Activated naive CD4-positive, alpha-beta T cell treated with anti-CD3 and anti-CD28 coated beads for 36 hours (primary cell): ENCODE measurements at places on chromosomes 16 and 17.

GRCh38 chr17:67266496-67266895, 21.5 kb upstream of the HELZ start:
- no peak for DNase-seq

DNA sequence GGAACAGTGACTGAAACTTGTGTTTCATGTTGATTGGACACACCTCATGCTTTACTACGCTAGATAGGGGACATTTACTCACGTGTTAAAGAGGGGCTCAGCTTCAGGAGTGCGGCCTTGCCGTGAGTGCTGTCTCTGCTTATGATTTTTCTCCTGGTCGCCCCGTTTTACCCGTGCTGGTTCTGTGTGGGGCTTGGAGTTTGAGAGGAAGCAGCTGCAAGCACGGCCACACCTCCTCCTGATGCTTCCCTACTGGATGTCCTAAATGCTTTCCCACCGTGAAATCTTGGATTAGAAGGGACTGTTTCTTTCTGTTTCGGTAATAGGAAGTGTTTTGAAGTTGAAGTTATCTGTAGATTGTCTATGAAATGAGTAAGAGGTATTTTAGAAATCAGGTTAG, 54.0 kb upstream of the ZNF750 start:
- DNase-seq = peak; percentile 37

GRCh38 chr16:89373355-89374110, 116.8 kb downstream of the ANKRD11 start:
- DNase-seq = no peak

DNA sequence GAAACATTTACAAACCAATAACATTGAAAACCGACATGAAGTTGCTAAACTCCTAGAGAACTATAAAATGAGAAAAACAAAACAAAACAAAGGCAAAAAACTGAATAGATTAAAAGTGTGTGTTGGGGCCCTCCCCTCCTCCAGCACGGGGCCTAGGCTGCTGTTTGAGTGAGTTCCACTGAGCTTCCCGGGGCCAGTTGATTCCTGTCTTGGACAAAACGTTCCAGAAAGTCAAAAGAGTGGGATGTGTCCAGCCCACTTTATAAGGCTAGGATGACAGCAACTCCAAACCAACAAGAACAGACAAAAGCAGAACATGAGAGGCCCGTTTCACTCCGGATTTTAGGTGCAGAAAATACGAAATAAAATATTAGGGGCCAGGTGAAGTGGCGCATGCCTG, 11.6 kb upstream of the CSNK1D start:
- no peak for DNase-seq

DNA sequence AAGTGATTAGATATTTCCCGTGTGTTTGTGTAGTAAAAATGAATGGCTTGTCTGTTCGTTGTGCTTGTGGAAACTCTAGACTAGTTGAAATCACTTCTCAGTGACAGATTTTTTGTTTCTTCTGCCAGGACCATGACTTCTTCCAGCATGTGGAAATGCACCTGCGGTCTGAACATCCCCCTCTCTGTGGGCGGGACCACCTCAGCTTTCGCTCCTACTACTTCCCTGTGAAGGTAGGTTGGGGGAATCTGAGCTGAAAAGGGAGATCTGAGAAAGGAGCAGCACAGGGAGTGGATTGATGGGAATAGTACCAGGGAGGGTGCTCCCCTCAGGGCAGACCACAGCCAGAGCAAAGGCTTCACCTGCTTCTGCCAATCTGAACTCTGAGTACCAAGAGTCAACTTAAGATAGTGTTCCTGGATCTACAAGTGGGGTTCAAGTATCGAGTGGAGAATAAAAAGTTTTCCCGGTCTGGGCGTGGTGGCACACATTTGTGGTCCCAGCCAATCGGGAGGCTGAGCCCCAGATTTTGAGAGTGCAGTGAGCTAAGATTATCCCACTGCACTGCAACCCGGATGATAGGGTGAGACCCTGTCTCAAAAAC, 47.5 kb downstream of the SF3B3 start:
- no peak for DNase-seq

- no peak for DNase-seq
Observed at GRCh38 chr16:64251742-64252141, 870.1 kb downstream of the CDH11 start.

GRCh38 chr17:55648086-55648485, 74.6 kb downstream of the TMEM100 start:
- no peak for DNase-seq

DNA sequence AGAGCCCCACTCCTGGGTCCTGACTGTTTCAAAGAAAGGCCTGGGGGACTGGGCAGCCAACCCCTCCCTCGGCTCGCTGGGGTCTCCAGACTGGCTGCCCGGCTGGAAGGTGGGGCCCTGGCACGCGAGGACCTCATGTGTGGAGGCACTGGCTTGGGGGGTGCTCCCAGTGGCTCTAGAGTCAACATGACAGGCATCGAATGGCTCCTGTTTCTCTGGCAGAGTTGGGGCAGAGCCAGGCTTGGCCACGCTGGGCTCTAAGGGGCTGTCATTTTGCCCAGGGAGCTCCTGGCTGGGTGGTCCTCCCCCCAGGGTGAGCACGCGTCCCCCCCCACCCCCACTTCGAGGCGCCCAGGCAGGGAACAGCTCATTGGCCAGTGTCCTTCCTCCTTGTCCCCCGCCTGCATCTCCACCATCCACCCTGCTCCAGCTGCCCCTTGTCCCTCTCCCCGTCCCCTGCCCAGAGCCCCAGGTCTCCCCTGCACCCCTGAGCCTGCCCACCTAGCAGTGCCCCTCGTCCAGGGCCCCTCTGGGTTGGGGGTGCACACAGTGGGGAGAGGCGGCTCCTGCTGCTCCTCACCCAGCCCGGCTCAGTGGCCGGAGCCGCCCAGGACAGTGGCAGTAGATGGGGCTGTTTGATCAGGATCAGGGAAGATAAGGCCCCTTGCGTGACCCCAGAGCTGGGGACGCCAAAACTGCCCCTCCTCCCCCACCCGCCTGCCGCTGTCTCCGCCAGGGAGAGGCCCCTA, 2.7 kb downstream of the GCGR start:
- DNase-seq = no peak

- peak; percentile 42 for DNase-seq
Observed at GRCh38 chr16:278863-279366, 1.5 kb upstream of the ARHGDIG start.
